ENCODE measurements at places on chromosomes 1 and 21. TPM values are rescaled to one million over a fixed set of nuclear protein-coding genes. Genes with fewer than 3 reads are reported as not detected.
A peak's percentile ranks its signal among the peaks of the same experiment; 100 is the strongest.

- H3K27ac ChIP-seq: peak overlapping the region; percentile 3
- H3K27me3 ChIP-seq: no peaks in the 10 kb centered on the region
- H3K4me3 ChIP-seq: no peak overlapping the region
- DNase-seq: no peak
Observed at GRCh38 chr1:19426294-19427086, 58.8 kb downstream of the CAPZB start.

Gene AK5
- total RNA-seq: 1.1 TPM

- DNase-seq: no peak
- H3K4me3 ChIP-seq: no peak overlapping the region
- H3K27me3 ChIP-seq: no peaks in the 10 kb centered on the region
- peaks cover 36% of the 10 kb centered on the region for H3K36me3 ChIP-seq
Observed at GRCh38 chr21:25944672-25945213, 210.0 kb downstream of the GABPA start.

DNA sequence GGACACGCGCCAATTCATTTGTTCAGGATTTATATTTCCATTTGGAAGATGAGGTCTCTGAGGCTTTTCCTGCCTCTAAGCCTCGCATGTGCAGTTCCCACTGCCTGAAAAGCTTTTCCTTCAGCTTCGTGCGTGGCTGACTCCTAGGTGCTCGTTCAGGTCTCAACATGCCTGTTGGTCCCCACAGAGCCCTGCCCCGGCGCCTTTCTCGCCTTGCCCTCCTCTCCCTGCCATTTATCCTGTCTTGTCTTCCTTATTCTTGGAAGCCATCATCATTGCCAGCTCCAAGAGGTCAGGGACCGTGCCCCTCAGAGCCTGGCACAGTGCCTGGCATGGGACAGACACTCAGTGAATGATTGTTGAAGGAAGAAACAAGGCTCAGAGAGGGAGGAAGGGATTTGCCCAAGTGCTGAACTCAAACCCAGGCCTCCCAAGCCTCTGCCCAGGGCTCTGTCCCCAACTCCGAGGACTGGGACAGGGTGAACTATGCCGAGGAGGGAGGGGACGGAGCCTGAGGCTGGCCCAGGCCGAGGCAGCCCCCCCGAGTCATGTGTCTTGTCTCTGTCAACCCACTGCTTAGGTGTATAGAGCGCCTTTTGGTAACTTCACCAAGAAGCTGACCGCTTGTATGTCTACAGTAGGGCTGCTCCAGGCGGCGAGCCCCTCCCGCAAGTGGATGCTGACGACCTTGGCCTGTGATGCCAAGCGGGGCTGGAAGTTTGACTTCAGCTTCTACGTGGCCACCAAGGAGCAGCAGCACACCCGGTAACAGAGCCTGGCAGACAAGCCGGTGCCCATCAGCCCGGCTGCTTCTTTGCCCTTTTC lies 47.3 kb downstream of the DISP3 start:
- H3K4me1 ChIP-seq: no peaks in the 10 kb centered on the region
- DNase-seq: no peak
- H3K27me3 ChIP-seq: no peaks in the 10 kb centered on the region
- no peak overlapping the region for H3K4me3 ChIP-seq
- H3K27ac ChIP-seq: no peak overlapping the region

DNA sequence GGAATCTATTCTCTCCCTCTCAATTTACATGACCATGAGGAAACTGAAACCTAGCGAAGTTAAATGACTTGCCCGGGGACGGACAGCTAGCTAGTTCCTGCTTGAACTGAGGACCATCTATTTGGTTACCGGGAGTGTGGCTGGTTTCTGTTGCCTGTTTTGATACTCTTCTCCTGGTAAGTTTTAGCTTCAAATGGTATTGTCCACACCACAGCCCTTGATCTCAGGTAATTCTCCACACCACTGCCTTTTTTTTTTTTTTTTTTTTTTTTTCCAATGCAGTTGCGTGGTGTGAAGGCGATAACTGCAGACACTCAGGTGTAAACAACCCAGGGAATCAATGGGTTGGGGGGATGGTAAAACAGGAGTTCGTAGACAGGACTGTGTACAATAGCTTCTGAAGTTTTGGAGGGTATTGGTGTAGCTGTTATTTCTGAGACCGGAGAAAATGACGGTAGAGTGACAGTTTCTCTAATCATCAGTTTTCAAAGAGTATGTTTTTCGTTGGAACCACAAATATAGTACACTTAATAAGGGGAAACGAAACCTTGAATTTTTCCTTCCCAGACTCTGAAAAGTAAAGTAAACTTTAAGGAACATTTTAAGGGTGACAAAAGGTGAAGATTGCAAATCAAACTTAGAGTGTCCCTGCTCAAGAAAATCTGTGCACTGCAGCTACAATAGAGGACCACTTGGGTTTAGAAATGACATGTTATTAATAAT lies 125.3 kb upstream of the CACYBP start:
- no peak for DNase-seq
- no peaks in the 10 kb centered on the region for H3K36me3 ChIP-seq
- no peak overlapping the region for H3K27ac ChIP-seq
- H3K27me3 ChIP-seq: peaks cover 36% of the 10 kb centered on the region
- peaks cover 19% of the 10 kb centered on the region for H3K4me1 ChIP-seq
- H3K4me3 ChIP-seq: no peak overlapping the region

- no peak overlapping the region for H3K27ac ChIP-seq
- DNase-seq: no peak
- H3K4me3 ChIP-seq: no peak overlapping the region
- no peaks in the 10 kb centered on the region for H3K36me3 ChIP-seq
Observed at GRCh38 chr1:19456968-19457441, 28.3 kb downstream of the CAPZB start.

DNA sequence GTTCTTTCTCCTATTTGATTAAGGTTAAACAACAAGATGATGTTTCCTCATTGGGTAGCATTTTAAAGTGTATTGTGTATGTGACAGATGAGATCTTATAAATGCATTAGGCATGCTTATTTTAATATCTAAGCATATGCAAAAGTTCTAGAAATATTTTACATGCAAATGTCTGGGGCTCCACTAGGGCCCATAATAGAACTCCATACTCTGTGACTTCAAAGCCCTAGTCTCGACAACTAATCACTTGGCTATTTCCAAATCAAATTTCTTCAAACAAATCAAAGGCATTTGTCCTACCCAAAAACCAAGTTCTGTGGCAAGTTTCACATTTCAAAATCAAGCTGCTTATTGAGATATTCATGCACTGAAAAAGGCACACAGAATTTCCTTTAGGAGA lies 385.6 kb upstream of the ST6GALNAC5 start:
- no peaks in the 10 kb centered on the region for H3K4me1 ChIP-seq
- DNase-seq: no peak
- H3K4me3 ChIP-seq: no peak overlapping the region
- peaks cover 21% of the 10 kb centered on the region for H3K36me3 ChIP-seq
- H3K27me3 ChIP-seq: no peaks in the 10 kb centered on the region

Gene LRRC71
- not detected for total RNA-seq

GRCh38 chr21:36699546-36700294 lies 805 bp downstream of the SIM2 start:
- no peak overlapping the region for H3K27ac ChIP-seq
- H3K4me1 ChIP-seq: peaks cover 11% of the 10 kb centered on the region
- H3K36me3 ChIP-seq: no peaks in the 10 kb centered on the region
- peak overlapping the region; percentile 41 for H3K4me3 ChIP-seq

DNA sequence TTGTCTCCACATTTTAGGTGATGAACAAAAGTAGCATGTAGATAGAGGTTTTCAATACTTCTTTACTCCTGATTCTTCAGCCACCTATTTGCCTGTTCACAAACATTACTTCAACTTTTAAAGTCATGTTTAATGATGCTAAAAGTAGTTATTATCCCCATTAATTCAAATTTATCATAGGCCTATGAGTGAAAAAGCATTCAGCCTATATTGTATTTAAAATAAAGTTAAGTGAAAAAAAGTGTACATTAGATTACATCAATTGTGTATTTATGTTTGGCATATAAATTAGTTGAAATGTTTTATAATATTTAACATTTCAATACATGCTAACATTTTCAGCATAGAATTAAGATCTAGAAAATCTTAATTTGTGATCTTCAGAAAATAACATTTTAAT lies 10.5 kb downstream of the CDKN2C start:
- no peak overlapping the region for H3K27ac ChIP-seq
- H3K4me1 ChIP-seq: peaks cover 5% of the 10 kb centered on the region
- peaks cover 95% of the 10 kb centered on the region for H3K27me3 ChIP-seq
- no peak for DNase-seq

GRCh38 chr1:12209495-12209832 lies 20.4 kb upstream of the VPS13D start:
- peaks cover 11% of the 10 kb centered on the region for H3K4me1 ChIP-seq
- H3K27me3 ChIP-seq: peaks cover 6% of the 10 kb centered on the region
- no peak for DNase-seq
- H3K27ac ChIP-seq: no peak overlapping the region
- H3K4me3 ChIP-seq: no peak overlapping the region
- H3K36me3 ChIP-seq: no peaks in the 10 kb centered on the region

GRCh38 chr1:198780376-198780775 lies 141.5 kb downstream of the PTPRC start:
- no peaks in the 10 kb centered on the region for H3K36me3 ChIP-seq
- H3K27ac ChIP-seq: no peak overlapping the region
- H3K4me1 ChIP-seq: no peaks in the 10 kb centered on the region
- H3K4me3 ChIP-seq: no peak overlapping the region
- no peaks in the 10 kb centered on the region for H3K27me3 ChIP-seq
- no peak for DNase-seq

- no peak overlapping the region for H3K4me3 ChIP-seq
- peaks cover 27% of the 10 kb centered on the region for H3K27me3 ChIP-seq
- H3K36me3 ChIP-seq: no peaks in the 10 kb centered on the region
- DNase-seq: no peak
Observed at GRCh38 chr1:77288275-77288674, 6.5 kb downstream of the AK5 start.

- no peak overlapping the region for H3K27ac ChIP-seq
- peak overlapping the region; percentile 91 for H3K4me3 ChIP-seq
- no peak for DNase-seq
- no peaks in the 10 kb centered on the region for H3K27me3 ChIP-seq
- H3K36me3 ChIP-seq: peaks cover 7% of the 10 kb centered on the region
- H3K4me1 ChIP-seq: peaks cover 38% of the 10 kb centered on the region
Observed at GRCh38 chr1:89844860-89845259, 24.0 kb downstream of the LRRC8D start.

Gene FCER1A
- not detected for total RNA-seq

Gene LINGO4
- total RNA-seq: not detected
